Kidney tubule cell (primary cell): ENCODE measurements at places on chromosomes 1 and 21.

GRCh38 chr1:37755951-37756560 lies 8.9 kb downstream of the EPHA10 start:
- DNase-seq: no peak

GRCh38 chr21:34818662-34819158 lies 149.9 kb downstream of the CLIC6 start:
- no peak for DNase-seq

DNA sequence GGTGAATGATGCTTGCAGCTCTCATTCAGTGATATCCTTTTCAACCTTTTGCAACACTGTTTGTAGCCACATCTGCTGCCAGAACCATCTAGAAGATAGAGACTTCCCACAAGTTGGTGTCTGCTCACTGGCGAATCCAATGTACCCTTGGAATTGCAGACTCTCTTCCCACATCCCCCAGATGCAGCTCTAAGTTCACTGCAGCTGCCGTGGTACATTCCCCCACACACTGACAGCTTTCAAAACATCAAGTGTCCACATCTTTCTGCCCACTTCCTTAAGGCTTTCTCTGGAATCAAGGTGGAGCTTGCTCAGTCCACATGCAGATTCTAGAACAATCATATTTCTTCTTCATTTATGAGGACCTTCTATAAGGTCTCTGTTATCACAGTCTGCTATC lies 99.2 kb downstream of the PLPPR4 start:
- DNase-seq: no peak

DNA sequence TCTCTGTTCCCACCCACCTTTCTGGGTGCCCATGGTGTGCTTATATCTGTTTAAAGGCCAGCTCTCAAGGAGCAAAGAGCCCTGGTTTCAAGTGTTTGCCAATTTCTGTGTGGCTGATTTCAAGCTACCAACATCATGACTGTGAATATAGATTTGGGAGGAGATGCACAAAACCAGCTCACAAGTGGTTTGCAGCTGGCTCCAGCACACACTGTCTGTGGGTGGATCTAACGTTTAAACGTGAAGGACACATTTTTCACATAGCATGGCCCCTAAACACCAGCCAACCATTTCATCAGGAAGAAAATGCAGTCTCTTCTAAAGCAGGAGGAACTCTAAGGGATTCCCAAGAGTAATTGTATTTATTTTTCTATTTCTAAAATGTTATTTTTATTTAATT lies 65.2 kb downstream of the FCRL5 start:
- no peak for DNase-seq

GRCh38 chr1:100699744-100700143 lies 19.8 kb upstream of the VCAM1 start:
- no peak for DNase-seq

- DNase-seq: peak; percentile 64
These were observed 7.0 kb upstream of the GBP6 start for GRCh38 chr1:89356658-89357400.

DNA sequence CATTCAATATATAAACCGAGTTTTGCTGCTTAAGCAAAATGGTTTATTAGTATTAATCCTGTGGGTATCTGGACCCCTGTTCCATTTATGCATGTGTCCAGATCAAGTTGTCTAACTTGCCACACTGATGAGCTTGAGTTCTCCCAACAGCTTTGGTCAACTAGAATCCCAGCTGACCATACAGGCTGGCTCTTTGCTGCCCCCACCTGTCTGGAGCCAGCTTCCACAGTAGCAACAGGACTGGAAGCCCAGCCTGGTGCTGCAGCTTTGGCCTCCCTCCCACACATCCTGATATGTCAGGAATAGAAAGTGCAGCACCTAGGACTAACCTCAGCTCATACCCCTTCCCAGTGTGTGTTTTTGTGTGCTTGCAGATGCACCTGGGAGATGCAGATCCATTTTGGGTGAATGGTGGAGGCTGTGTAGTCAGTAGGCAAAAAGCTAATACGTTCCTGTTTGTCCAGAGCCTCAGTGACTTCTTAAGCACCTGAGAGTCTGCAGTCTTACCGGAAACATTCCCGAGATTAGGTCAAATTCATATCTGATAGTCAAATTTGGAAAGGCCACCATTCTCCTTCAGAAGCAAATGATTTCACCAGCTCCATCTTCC lies 40.9 kb upstream of the BEND5 start:
- peak; percentile 68 for DNase-seq
